ENCODE measurements at places on chromosomes 6 and 20.

DNA sequence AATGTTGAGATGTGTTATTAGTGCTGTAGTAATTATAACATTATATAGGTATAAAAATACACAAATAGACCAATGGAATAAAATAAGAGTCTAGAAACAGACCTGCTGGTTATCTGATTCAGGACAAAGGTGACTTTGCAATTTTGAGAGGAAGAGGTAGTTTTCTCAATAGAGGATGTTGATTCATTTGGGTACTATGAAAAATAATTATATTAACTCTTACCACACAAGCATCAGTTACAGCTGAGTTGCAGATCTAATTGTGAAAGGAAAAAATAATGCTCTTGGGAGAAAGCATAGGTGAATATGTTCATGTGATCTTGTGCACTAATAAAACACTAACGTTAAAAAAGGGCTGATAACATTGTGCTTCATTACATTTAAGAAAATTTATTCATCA lies 103.0 kb downstream of the BCKDHB start:
- no peak for DNase-seq

DNA sequence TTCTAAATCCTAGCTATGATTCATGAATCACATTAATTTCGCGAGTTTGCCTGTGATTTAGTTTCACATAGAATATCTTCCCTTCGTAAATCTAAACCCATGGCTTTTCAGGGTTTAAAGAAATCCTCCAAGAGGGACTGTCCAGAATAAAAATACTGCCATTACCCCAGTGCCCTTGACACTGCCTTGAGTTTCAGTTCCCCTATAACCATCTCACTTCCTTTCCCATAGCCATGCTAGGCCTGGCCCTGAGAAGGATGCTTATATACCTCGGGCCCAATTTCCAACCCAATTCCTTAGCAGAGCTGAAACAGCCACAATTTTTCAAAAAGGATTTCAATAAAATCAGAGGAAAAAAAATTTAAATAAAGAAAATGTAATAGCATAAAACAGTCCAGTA lies 697.3 kb downstream of the FRK start:
- DNase-seq, result no peak

- no peak for DNase-seq
Measured at GRCh38 chr6:33857932-33858475, 54.2 kb upstream of the MLN start.

GRCh38 chr20:38987777-38988176 lies 25.6 kb downstream of the DHX35 start:
- DNase-seq, result no peak

- no peak for DNase-seq
Measured at GRCh38 chr20:34693414-34693813, 10.7 kb upstream of the TP53INP2 start.

- DNase-seq, result no peak
Measured at GRCh38 chr6:7992002-7992815, 72.0 kb downstream of the BLOC1S5 start.

GRCh38 chr20:1215386-1216170 lies 10.3 kb upstream of the RAD21L1 start:
- no peak for DNase-seq

- DNase-seq, result no peak
Measured at GRCh38 chr6:9007027-9007426, 571.7 kb upstream of the SLC35B3 start.

DNA sequence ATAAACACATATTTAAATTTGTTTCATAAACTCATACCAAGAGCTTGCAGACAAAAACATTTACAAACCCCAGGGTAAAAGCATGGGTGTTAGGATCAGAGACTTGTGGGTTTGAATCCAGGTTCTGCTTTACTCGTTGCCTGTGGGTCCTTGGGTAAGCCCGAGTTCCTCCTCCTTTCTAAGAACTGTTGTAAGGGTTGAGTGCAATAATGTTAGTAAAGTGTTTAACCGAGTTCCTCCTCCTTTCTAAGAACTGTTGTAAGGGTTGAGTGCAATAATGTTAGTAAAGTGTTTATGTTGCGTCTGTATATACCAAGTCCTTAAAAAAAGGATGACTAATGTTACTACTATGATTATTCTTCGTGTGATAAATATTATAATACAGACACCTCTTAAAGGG lies 18.7 kb downstream of the CCDC170 start:
- no peak for DNase-seq

- no peak for DNase-seq
Measured at GRCh38 chr6:115976321-115976870, 84.3 kb downstream of the FRK start.

DNA sequence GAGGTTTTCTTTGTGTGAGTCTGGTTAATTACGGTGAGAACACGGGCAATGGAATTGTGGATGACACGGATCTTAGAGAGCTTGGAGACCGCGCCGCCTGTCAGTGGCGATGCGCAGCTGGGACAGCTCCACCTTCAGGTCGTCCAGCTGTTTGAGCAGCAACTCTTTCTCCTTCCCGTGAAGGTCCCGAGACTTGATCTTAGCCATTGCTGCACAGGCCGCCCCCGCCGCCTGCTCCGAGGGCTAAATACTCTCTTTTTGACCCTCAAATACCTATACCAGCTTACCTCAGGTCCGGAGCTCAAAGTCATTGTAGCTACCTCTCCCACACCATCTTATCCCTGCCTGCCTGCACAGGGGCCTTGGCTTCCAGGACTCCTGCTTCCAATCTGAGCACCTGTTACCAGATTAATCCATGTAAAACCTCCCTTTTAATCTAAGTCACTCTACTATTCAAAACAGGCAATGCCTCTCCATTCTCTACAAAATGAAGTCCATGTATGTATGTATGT lies 100.2 kb downstream of the PREP start:
- no peak for DNase-seq

DNA sequence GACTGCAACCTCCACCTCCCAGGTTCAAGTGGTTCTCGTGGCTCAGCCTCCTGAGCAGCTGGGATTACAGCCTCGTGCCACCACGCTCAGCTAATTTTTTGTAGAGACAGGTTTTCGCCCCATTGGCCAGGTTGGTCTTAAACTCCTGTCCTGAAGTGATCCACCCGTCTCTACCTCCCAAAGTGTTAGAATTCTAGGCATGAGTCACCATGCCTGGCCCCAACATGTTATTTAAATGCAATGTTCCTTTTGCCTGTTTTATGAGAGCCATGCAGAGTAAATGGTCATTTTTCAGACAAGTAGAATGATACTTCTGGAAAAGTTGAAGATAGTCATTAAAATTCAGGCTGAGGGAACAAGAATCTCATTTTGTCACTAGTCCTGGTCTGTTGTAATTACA lies 43.8 kb upstream of the RPS6KA2 start:
- DNase-seq, result no peak

DNA sequence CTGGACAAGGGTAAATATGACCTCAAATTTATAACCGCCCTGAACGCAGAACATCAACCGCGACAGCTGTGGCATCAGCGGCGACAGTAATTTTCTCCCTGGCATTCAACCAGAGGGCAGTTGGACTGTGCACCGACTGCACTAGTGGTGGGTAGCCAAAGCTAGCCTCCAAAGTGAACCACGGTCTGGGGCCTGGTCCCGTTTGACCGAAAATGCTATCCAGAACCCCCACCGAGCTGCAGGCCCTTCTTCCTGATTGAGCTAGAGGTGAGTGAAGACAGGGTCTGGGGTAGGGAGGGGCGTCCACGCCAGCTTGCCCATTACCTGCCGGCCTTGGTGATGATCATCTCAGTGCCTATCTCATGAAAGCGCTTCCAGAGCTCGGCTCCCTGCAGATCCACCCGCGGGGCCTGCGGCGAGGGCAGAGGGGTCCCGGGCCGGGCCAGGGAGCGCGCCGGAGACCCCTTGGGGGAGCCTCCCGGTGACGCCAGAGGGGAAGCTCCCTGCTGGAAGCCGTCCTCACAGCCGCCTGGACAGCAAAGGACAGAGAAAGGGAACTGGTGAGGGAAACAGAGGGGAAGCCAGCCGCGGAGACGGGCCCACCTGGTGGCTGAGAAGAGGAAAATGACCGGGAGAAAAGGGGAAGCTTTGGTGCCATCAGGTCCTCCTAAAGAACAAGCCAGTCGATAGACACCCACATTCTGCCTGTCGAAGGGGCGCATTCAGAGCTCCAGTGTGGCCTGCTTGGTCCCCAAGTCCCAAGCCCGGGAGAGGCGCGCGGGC lies 2.0 kb downstream of the TBX18 start:
- DNase-seq, result no peak

- DNase-seq, result no peak
Measured at GRCh38 chr6:107635057-107635515, 145.2 kb downstream of the SOBP start.

GRCh38 chr6:391559-392440 lies at the start of gene IRF4:
Gene IRF4, plus strand, starts transcription at chr6:391752. Its CDS starts 1,401 bp downstream, at chr6:393153.
- no peak for DNase-seq

DNA sequence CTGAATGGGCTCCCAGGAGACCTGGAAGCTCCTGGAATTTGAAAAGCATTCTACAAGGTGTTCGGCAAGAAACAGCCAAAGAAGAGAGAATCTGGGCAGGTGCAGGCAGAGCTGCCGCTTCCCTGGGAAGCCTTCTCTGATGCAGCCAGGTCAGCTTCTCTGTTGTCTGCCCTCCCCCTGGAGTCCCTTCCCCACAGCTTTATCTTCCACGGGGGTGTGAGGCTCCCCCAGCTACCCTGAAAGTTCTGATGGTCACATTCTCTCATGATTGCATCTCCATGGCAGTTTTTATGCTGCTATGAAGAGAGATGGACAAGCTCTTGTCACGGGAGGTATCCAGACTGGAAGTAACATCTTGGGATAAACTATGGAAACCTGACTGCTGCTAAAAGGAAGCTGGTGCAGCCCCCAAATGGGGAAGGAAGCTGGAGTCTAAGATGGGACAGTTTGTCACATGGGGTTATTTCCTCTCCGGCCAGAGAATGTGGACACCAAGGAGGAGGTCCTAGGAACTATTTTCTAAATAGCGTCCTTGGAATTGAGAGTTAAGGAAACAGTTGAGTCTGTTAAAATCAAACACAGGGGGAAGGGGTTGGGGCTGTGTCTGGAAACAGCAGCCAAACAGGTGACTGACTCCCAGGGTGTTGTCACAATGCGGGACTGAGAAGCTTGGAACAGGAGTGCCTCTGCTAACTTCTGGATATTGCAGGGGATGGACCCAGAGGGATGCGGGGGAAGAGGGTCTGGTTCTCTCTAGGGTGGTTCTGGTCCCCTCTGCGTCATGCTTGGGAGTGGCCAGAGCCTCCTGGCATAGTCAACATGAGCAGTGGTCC lies 91.1 kb downstream of the ASXL1 start:
- DNase-seq, result no peak

- DNase-seq, result no peak
Measured at GRCh38 chr20:63235399-63235983, at the start of gene BIRC7. Gene BIRC7, plus strand, starts transcription at chr20:63235905. Its CDS starts 192 bp downstream, at chr20:63236097.

DNA sequence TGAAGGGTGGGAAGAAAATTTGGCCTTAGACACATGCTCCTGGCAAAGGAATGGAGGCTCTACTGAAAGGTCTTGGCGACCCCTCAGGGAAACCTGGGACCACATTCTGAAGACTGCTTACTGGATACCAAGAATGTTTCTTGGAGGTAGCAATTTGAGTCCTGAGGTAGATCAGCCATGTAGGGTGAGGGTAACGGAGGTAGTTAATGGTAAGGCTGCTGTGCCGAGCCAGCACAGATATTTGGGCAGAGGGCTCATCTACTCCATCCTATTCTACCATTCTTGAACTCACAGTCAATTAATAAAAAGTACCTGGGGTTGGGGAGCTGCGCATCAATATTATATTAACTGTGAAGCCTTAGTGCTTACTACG lies 401 bp upstream of the PHF3 start:
- DNase-seq, result no peak

DNA sequence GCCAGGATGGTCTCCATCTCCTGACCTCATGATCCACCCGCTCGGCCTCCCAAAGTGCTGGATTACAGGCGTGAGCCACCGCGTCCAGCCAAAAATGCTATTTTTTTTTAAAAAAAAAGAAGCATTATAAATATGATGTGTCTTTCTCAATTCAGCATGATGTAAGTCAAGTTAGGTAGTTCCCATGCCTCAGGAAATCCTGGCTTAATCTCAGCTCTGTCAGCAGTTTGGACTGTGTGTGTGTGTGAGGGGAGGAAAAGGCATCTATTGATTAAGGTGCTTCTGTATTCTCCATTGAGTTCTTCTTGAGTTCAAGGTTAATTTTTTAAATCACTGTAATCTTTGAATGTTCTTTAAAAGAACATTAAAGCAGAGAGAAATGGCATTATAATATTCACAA lies 51.5 kb downstream of the GMDS start:
- DNase-seq, result no peak

- no peak for DNase-seq
Measured at GRCh38 chr6:25034431-25034921, 98.7 kb upstream of the RIPOR2 start.

DNA sequence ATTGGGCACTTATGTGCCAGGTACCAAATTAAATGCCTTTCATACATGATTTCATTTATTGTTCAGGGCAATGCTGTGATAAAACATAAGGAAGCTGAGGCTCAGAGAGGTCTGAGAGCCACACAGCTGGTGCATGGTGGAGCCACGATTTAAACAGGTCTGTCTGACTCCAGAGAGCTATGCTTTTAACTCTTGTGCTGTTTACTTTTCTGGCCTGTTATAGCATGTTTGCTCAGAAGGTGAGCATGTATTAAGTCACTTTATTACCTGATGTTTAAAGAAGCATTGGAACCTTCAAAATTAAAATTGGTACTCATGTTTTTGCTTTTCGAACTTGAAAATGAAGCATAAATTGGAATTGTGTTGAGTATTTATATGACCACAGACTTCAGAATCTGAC lies 26.8 kb downstream of the MCM8 start:
- no peak for DNase-seq

- DNase-seq, result no peak
Measured at GRCh38 chr20:54067606-54068174, 2.7 kb downstream of the BCAS1 start.

GRCh38 chr6:106087548-106088325 lies 1.6 kb downstream of the PRDM1 start:
- DNase-seq, result no peak

DNA sequence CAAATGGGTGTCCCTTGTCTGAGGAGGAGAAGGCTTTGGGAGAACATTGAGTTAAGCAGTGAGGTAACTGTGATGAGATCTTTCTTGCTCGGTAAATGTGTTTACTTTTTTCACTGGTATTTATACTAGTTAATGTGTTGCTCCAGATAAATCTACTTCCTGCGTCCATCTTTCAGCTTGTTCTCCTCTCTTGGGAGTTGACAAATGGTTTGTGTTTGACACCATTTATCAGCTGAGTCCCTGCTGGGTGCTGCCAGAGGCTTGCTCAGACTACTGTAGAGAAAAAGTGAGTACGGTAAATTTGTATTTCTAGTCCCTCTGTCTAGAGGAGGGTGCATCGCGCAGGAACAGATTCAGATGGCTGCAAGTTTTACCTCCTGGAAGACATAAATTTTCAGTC lies 8.3 kb upstream of the PRDM1 start:
- no peak for DNase-seq

Measured in cortex of kidney (tissue), 1 donor.